ENCODE measurements at places on chromosomes 3 and 15.

GRCh38 chr3:159146856-159147435, 345.1 kb downstream of the MFSD1 start:
- DNase-seq = no peak

GRCh38 chr3:127671523-127672428, 976 bp upstream of the ABTB1 start:
- DNase-seq = no peak

DNA sequence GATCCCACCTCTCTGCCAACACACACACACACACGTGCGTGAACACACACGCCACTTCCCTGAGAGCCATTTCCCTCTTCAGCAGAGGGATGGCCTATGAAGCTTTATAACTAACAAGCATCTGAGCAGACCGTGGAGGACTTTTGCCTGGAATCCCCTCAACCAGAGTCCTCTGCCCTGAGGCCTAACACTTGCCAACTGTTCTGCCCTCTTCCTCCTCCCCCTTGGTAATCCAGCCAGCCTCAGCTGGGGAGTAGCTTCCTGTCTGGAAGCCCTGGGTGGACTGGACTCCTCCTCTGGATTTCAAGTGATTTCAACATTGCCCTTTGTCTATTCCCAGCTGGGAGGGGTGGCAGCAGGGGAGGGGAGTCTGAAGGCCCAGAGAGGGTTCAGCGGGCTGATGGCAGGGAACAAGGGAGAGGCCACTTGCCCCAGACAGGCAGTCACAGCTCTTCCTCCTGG, 68.4 kb upstream of the HACD2 start:
- DNase-seq = peak; percentile 84

DNA sequence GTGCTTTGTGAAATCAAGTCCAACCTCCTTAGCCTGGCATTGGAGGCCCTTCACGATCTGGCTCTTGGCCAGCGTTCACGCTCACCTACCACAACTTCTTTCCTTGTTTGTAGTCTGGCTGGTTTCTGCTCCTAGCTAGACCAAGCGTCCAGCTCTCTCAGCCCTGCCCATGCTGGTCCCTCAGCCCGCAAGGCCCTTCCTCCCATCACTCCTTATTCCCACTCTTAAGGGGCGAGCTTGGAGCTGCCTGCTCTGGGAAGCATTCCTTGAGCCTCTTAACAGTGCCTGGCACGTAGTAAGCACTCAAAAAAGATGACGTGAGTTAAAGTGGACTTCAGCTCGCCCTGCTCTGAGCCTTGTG, 8.7 kb downstream of the SLC6A6 start:
- no peak for DNase-seq

DNA sequence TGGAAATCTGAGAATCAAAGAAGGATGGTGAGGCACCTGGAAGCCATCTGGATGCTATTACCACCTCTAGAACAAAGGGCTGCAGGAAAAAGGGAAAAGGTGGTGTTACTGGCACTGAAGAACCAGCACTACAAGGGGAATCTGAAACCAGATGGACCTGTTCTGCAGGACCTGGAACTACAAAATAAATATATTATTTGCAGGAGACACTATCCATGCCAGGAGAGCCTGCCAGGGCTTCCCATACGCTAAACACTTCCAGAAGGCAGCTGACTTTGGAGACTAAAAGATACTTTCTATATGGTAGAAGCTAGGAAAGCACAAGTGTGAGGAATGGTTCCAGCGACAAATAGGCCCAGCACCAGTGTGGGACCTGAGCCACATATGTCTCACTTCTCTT, 83.4 kb upstream of the POU1F1 start:
- DNase-seq = no peak

GRCh38 chr3:197599089-197599765, 43.5 kb upstream of the BDH1 start:
- DNase-seq = peak; percentile 31

DNA sequence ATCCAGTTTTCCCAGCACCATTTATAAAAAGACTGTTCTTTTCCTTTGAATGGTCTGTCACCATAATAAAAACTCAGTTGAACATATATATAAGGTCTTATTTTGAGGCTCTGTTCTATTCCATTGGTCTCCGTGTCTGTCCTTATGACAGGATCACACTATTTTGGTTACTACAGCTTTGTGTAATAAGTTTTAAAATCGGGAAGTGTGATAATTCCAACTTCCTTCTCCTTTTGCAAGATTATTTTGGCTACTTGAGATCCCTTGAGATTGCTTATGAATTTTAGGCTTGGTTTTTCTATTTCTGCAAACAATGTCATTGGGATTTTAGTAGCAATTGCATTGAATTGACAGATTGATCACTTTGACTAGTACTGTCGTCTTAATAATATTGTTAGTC, 35.7 kb downstream of the SACM1L start:
- no peak for DNase-seq

- DNase-seq = no peak
Observed at GRCh38 chr3:182794455-182795388, 1.4 kb downstream of the ATP11B start.

GRCh38 chr3:192170659-192171058, 556.7 kb downstream of the FGF12 start:
- DNase-seq = no peak

DNA sequence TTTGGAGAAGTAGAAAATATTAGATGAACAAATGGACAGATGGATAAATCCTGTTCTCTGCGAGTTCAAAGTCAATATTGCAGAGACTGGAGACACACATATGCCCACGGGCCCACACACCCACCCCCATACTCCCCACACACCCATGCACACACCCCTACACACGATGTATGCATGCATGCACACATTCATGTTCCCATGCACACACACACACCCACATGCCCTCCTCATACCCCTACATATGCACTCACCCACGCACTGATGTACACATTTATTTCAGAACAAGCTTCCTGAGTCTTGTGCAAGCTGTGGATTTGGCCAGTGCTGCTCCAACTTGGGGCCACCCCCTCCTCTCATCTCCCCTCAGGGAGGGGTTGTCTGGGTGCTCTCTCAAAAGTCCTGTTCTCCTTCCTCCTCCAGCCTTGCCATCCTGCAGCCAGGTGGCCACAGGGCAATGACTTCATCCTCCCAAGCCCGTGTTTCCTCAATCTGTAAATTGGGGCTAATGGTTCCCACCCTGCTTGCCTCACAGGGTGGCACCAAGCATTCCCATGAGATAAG, 16.4 kb downstream of the MAPKAPK3 start:
- DNase-seq = no peak
